ENCODE measurements at places on chromosomes 2 and 18. TPM values are rescaled to one million over a fixed set of nuclear protein-coding genes. Genes with fewer than 3 reads are reported as not detected.
A peak's percentile ranks its signal among the peaks of the same experiment; 100 is the strongest.

SPR gene
- total RNA-seq: 69.4 TPM

GRCh38 chr18:38930881-38931753 lies 1365.5 kb upstream of the CELF4 start:
- H3K4me1 ChIP-seq: no peaks in the 10 kb centered on the region
- DNase-seq: no peak
- no peaks in the 10 kb centered on the region for H3K36me3 ChIP-seq
- H3K4me3 ChIP-seq: no peak overlapping the region
- H3K27ac ChIP-seq: no peak overlapping the region
- no peaks in the 10 kb centered on the region for H3K27me3 ChIP-seq

DNA sequence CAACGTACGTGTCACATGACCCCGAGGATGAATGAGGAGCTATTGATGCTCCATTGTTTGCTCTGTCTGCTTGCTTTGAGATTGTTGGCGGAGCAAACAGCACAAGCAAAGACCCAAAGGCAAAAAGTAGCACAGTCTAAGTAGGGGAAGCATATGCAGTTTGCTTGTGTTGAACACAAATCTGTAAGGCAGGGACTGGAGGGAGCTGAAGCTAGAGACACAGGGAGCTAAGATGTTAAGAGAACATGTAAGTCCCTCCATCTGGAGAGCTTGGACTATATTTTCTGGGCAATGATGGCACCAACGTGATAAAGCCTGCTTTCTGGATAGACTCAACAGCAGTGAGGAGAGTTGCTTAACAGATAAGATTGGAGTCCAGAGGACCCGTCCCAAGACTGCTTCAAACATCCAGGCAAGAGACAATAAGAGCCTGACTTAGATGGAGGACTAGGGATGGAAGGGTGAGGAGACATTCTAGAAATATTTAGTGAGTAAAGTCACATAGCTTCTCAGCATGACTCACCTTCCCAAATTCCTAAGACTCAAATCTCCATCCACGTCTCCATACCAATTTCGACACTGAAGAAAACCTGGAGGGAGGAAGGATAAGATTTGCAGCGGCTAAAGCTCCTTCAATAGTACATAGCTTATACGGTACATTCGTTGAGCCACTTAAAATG lies 88.1 kb upstream of the KLF7 start:
- no peak overlapping the region for H3K4me3 ChIP-seq
- H3K27me3 ChIP-seq: no peaks in the 10 kb centered on the region
- DNase-seq: peak; percentile 85
- H3K36me3 ChIP-seq: no peaks in the 10 kb centered on the region
- H3K27ac ChIP-seq: peak overlapping the region; percentile 46

DNA sequence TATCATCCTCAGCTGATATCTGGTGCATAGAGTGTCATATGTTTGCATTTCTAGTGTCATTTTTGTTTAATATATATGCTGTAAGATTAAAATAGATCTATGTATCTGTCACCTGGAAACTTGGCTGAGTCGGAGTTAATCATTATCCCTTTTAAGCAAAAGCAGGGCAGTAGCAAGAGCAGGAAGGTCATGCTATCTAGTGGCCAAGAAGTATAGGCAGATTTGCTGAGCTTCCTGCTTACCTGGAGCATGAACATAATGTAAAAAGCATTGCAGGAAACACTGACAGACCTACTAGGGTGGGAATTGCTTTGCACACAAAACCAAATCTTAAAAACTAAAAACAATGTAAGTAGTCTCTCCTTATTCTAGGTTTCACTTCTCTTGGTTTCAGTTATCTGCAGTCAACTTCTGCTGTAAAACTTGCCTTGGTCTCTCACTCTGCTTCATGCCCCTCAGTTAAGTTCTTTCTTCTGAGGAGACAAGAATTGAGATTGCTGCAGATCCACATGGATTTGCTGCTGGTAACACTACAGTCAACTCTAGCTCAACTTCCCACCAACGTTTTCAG lies 295.3 kb downstream of the CDH7 start:
- peak; percentile 11 for DNase-seq
- no peak overlapping the region for H3K27ac ChIP-seq
- no peak overlapping the region for H3K4me3 ChIP-seq
- no peaks in the 10 kb centered on the region for H3K27me3 ChIP-seq

DNA sequence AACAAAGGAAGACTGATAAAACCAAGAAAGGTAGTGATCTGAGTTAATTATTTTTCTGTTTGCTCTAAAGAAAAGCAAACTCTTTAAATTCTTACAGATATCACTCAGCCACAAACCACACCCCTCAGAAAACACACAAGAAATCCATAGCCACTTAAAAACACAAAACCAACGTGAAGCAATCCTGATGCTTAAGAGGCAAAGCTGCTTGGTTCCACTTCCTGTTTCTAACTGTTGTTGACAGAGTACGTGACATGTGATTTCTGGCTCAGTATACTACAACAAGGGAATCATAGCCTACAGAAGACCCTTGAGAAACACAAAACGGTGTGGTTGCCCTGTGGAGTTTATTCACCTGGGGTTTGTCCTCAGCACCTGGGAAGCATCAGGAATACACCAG lies 240.9 kb upstream of the APCDD1 start:
- H3K27ac ChIP-seq: no peak overlapping the region
- H3K27me3 ChIP-seq: peaks cover 17% of the 10 kb centered on the region

DNA sequence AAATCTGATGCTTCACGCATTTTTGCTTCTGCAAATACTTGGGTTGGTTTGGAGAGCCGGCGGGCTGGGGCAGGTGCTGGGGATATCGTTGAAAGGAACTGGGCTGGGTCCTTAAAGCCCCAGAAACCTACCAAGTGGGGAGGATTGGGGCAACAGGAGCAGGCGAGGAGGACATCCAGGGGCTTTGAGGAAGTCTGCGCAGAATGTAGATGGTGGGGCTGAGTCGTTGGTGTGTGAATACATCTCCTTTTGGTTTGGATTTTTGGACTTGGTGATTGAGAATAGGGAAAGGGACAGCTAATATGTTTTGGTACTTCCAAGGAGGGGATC lies 1.1 kb downstream of the DCC start:
- no peak overlapping the region for H3K27ac ChIP-seq
- H3K4me3 ChIP-seq: no peak overlapping the region
- no peaks in the 10 kb centered on the region for H3K36me3 ChIP-seq
- no peak for DNase-seq
